T-helper 9 cell (primary cell): ENCODE measurements at places on chromosomes 6 and 20.

DNA sequence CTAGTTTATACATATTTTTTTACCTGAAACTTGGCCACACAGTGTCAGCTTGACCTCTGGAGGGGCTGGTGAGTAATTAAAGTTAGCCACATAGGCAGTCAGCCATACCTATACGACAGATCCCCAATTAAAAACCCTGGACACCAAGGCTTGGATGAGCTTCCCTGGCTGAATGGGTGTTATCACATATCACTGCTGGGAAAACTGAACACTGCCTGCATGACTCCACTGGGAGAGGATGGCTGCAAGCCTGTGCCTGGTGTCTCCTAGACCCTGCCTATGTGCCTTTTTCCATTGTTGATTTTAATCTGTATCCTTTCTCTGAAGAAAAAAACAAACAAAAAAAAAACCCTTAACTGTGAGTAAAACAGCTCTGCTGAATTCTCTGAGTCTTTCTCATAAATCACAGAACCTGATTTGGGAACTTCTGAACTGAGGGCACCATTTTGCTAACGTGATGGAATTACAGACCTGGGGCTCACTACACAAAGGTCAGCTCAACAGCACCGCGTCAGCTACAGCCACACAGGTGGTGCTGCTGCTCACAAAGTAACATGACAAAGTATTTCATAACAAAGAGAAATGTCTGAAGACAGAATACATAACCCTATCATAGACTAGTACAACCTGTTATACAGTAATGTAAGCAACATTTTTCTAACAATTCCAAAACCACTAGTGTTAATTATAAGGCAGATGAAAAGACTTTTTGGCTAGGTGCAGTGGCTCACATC is 97.0 kb downstream of the SLC23A2 start:
- no peak for DNase-seq

DNA sequence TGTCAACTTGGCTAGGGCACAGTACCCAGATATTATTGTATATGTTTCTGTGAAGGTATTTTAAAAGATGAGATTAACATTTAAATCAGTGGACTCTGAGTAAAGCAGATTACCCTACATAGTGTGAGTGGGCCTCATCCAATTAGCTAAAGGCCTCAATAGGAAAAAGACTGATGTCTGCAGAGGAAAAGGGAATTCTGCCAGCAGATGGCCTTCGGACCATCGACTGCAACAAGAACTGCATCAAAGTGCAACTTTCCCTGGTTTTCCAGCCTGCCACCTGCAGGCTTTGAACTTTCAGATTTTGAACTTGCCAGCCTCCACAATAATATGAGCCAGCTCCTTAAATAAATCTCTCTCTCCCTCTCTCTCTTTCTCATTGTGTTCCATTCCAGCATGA is 80.5 kb downstream of the IMPG1 start:
- no peak for DNase-seq

- no peak for DNase-seq
These were observed 209.9 kb downstream of the LRFN2 start for GRCh38 chr6:40377173-40377806.

DNA sequence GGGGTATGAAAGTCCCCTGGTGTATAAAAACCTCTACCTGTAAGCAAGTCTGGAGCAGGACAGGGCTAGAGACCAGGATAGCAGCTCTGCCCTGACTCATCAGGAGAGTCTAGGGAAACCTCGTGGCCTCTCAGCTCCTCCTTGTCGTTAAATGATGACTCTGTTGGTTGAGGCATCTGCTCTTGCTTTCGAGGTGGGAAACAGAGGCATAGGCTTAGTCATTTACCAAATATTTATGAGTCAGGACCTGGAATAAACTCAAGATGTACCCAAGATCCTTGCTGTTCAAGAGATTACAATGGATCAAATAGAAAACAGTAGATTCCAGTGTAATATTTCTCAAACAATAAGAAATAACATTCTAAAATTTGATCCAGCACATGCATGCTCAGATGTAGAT is 5.5 kb downstream of the MANBAL start:
- DNase-seq: no peak

DNA sequence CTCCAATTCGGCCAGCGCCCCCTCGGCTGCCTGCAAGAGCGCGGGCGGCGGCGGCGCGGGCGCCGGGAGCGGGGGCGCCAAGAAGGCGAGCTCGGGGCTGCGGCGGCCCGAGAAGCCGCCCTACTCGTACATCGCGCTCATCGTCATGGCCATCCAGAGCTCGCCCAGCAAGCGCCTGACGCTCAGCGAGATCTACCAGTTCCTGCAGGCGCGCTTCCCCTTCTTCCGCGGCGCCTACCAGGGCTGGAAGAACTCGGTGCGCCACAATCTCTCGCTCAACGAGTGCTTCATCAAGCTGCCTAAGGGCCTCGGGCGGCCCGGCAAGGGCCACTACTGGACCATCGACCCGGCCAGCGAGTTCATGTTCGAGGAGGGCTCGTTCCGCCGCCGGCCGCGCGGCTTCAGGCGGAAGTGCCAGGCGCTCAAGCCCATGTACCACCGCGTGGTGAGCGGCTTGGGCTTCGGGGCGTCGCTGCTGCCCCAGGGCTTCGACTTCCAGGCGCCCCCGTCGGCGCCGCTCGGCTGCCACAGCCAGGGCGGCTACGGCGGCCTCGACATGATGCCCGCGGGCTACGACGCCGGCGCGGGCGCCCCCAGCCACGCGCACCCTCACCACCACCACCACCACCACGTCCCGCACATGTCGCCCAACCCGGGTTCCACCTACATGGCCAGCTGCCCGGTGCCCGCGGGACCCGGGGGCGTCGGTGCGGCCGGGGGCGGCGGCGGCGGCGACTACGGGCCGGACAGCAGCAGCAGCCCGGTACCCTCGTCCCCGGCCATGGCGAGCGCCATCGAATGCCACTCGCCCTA is 963 bp downstream of the FOXF2 start:
- no peak for DNase-seq

DNA sequence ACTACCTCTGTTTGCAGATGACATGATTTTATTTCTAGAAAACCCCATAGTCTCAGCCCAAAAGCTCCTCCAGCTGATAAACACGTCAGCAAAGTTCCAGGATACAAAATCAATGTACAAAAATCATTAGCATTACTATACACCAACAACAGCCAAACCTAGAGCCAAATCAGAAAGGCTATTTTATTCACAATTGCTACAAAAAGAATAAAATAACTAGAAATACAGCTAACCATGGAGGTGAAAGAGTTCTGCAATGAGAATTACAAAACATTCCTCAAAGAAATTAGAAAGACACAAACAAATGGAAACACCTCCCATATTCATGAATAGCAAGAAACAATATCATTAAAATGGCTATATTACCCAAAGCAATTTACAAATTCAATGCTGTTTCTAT is 65.6 kb upstream of the HTR1E start:
- DNase-seq: no peak

DNA sequence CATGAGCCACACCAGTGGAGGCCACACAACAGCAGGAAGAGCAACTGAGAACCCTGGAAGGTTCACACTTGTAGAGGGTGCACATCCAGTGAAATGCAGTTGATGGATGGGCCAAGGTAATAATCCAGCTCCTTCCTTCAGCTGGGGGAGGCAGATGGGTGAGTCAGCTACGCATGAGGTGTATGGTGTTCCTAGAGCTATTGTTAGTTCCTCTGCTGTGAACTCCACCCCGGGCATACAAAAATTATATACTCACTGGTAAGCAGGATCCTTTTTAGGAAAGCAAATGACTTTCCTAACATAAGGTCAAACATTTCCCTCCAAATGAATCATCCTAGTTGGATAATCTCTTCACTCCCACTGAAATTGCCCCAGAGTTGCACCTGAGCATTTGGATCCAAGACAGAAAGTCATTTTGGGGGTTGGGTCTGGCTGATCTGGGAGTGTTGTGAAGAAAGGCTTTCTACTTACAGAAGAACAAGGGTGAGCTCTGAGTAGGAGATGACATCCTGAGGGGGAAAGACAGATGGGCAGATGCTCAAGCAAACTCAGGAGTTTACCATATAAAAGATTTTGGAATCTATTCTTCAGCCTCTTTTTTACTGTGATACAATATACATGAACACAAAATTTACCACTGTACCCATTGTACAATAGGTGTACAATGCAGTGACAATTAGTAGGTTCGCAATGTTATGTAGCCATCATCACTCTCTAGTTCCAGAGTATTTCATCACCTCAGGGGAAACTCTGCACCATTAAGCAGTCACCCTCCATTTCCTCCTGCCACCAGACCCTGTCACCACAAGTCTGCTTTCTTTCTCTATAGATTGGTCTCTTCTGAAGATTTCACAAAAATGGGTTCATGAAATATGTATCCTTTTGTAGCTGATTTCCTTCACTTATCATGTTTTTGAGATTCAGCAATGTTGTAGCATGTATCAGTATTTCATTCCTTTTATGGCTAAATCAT is 11.1 kb downstream of the HLA-F start:
- no peak for DNase-seq

- DNase-seq: no peak
These were observed 18.9 kb upstream of the CCM2L start for GRCh38 chr20:31991339-31991705.

- DNase-seq: no peak
These were observed 575.2 kb upstream of the JAG1 start for GRCh38 chr20:11248687-11249638.

DNA sequence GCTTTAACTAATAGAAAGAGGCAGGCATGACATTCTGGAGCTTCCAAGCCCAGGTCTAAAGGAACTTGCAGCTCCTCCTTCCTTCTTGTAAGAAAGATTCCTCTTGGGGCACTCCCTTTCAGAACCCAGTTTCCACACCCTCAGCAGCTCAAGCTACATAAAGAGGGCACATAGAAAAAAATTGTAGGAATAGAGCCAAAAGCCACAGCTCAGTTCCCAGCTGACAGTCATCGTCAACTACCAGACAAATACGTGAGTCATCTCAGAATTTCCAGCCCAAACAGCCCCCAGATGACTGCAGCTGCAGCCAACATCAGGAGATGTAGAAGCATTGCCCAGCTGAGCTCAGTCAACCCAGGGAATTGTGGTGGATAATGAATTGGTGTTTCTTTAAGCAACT is 349.8 kb upstream of the ARID1B start:
- no peak for DNase-seq

DNA sequence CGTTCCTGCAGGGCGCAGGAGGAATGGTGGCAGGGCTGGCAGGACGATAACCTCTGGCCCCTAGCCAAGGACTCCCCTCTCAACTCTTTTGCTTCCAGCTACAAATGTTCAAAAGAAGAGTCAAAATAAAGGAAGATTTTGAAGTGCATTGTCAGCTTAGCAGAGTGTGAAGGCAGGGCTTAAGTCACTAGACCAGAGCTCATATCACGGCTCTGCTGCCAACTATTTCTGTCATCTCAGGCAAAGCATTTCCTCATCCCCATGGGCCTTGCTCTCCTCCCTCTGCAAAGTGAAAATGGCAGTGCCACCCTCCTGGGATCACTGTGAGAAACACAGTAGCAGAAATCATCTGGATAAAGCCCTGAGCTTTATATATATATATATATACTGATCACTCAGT is 36.7 kb downstream of the CFAP61 start:
- no peak for DNase-seq

- no peak for DNase-seq
These were observed 17.1 kb upstream of the EFHC1 start for GRCh38 chr6:52403086-52403485.

GRCh38 chr20:63419299-63419698 is 53.2 kb downstream of the KCNQ2 start:
- no peak for DNase-seq

GRCh38 chr6:34018961-34019606 is 126.8 kb downstream of the GRM4 start:
- no peak for DNase-seq

DNA sequence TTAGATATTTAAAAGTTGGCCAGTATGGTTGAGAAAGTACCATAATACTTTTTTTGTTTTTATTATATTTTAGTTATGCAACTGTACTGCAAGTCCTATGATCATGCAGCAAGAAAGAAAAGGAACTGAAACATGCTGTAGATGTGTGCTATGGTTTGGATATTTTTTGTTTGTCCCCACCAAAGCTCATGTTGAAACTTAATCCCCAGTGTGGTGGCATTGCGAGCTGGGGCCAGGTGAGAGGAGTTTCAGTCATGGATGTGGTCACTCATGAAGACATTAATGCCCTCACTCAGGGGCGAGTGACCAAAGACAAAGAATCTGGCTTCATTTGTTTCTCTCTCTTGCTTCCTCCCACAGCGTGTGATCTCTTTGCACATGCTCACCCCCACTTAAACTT is 393.9 kb downstream of the PAX1 start:
- DNase-seq: no peak

DNA sequence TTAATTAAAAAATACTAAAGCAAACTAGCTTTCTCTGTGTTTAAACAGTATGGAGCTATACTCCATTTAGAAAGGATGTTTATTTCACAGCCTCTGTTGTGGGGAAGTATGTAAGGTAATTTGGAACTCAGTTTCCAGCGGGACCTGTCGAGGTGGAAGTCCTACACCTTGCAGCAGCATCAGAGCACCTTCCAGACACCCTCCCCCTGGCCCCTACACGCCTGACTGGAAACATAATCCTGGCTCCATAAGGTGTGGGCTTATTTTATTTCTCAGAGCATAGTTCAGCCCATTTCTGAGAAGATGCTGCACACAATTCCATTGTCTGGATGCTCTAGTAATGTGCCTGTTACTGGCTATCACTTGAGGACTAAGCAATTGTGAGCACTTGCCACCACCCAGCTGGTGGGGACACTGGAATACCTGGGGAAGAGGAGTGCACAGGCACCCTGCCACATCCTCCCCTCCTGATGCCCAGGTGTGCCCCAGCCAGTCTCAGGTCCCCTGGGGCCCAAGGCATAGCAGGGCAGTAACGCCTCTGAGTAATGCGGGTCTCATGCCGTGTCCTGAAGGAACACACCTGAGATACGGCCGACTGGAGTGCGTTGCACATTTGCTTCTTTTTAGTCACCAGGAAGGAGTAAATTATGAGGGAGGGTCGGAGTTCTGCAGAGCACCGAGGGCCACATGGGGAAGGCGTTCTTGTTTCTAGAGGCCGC is 556.5 kb downstream of the QKI start:
- no peak for DNase-seq

GRCh38 chr6:17415321-17415720 is 21.9 kb downstream of the CAP2 start:
- DNase-seq: no peak

DNA sequence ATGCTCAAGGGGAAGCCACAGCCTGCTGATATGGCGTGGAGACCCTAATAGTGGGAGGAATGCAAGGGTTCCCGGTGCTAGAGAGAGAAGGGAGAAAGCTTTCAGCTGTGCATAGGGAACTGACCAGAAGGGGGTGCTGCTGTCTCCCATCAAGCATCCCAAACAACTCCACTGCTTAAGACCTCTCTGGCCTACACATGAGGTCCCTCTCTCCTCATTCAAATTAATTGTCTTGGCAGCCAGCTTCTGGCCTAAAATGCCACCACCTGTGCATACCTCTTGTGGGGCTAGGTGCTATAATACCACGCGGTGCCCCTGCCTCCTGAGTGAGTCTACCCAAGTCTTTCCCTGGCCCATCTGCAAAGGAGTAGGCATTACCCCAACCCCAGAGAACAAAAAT is 14.5 kb downstream of the ADISSP start:
- peak; percentile 47 for DNase-seq

- DNase-seq: no peak
These were observed 89.4 kb downstream of the PLG start for GRCh38 chr6:160791459-160791858.

- DNase-seq: no peak
These were observed 129.5 kb downstream of the FOXC1 start for GRCh38 chr6:1739220-1739619.

GRCh38 chr6:14172562-14172961 is 55.0 kb downstream of the CD83 start:
- DNase-seq: no peak
